Stimulated activated CD8-positive, alpha-beta memory T cell treated with anti-CD3 and anti-CD28 coated beads, Interleukin-4, amount 100 ng/mL, for 24 hours (primary cell): ENCODE measurements at places on chromosomes 13 and 19.

- DNase-seq = no peak
Measured at GRCh38 chr13:58463841-58464240, 832.3 kb downstream of the PCDH17 start.

GRCh38 chr13:29707876-29708543 is 112.5 kb upstream of the SLC7A1 start:
- DNase-seq = peak; percentile 11

GRCh38 chr19:50204081-50204428 is 633 bp downstream of the MYH14 start:
- DNase-seq = no peak

- no peak for DNase-seq
Measured at GRCh38 chr13:110290826-110291225, 16.1 kb downstream of the COL4A1 start.

- no peak for DNase-seq
Measured at GRCh38 chr13:49319551-49319950, 71.8 kb downstream of the CDADC1 start.
